ENCODE measurements at places on chromosomes 11 and 22.

- no peak for DNase-seq
These were observed 20.4 kb downstream of the BIRC2 start for GRCh38 chr11:102367364-102367763.

DNA sequence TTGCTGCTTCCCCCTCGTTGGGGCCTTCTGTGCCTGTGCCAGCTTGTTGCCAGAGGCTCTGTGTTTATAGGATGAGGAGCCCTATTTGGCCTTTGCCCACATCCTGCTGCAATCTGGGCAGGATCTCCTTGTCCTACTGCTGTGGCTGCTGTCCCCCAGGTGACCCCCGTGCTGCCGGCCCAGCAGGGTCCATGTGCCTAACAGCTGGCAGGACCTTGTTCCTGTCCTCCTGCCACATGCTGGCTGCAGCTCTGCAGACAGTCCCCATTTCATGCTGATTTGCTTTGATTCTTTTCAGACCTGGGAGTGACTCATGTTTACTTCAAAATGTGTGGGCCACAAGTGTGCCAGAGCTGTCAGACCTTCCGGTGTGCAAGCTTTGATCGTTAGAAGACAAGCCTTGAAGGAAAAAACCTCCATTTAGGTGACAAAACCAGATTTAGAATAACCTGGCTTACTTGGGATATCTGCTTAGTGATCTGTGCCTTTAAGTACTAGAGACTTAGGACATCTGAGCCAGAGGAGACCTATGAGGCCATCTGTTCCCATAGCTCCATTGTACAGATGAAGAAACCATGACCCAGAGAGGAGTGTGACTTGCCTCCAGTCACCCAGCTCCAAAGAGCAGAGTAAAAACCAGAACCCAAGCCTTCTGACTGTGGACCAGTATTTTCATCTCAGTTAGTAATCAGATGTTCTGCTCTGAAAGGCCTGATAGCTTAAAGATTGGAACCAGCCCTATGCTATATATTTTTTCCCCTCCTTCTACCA lies 11.1 kb downstream of the NAV2 start:
- DNase-seq: peak; percentile 15

DNA sequence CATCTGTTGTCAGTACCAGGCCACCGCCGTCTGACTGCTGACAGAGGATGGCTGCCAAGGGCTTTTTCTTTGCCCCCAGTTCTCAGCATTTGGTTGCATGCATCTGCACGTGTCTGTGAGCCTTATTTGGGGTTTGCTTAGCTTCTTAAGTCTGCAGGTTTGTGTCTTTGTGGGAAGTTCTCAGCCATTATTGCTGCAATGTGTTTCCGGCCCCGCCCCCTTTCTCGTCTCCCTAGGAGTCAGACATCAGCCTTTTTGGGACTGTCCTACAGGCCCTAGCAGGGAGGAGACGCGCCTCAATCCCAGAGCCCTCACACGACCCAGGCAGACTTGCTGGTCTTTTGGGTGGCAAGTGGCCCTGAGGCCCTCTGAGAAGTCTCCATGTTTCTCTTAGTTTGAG lies 8.0 kb downstream of the MOB2 start:
- DNase-seq: no peak

- no peak for DNase-seq
These were observed 208.5 kb downstream of the TENM4 start for GRCh38 chr11:79232346-79232745.

Measured in activated T-helper 1 cell treated with anti-CD3 and anti-CD28 coated beads, Interleukin-2, amount 50 U/mL, for 16 hours (primary cell).